Placental pericyte (primary cell): ENCODE measurements at places on chromosomes 3 and 15. TPM values are rescaled to one million over a fixed set of nuclear protein-coding genes. Genes with fewer than 3 reads are reported as not detected.

The ILDR1 gene
- not detected in 2 replicates for total RNA-seq

The BFSP2 gene
- not detected in 2 replicates for total RNA-seq

The CCDC191 gene
- 1.1 and 2.0 TPM in 2 replicates for total RNA-seq

The RGMA gene
- not detected in 2 replicates for total RNA-seq

The CMC1 gene
- 2.2 and 4.4 TPM in 2 replicates for total RNA-seq

The RNF7 gene
- total RNA-seq = 55.3 and 67.4 TPM in 2 replicates

The CPLX3 gene
- not detected in 2 replicates for total RNA-seq

The TLR9 gene
- total RNA-seq = not detected in 2 replicates

The ALPK3 gene
- 0.57 and 1.5 TPM in 2 replicates for total RNA-seq

The ATP10A gene
- 0.44 and 2.6 TPM in 2 replicates for total RNA-seq

The CEMIP gene
- 42.1 and 259 TPM in 2 replicates for total RNA-seq

The ANKRD34C gene
- total RNA-seq = not detected in 2 replicates

The GJD2 gene
- total RNA-seq = not detected in 2 replicates

The FGD5 gene
- total RNA-seq = 0.14 and 0.22 TPM in 2 replicates

The RHOA gene
- 748 and 795 TPM in 2 replicates for total RNA-seq

The WDR6 gene
- total RNA-seq = 89.9 and 94.8 TPM in 2 replicates

The SLITRK3 gene
- total RNA-seq = under 0.01 TPM in 1 of 2 replicates, not detected in the other

The ZNF148 gene
- 26.9 and 30.6 TPM in 2 replicates for total RNA-seq

The TICRR gene
- 0.44 and 13.0 TPM in 2 replicates for total RNA-seq
